CD4-positive, alpha-beta memory T cell (primary cell): ENCODE measurements at places on chromosomes 13 and 19. TPM values are rescaled to one million over a fixed set of nuclear protein-coding genes. Genes with fewer than 3 reads are reported as not detected.

DNA sequence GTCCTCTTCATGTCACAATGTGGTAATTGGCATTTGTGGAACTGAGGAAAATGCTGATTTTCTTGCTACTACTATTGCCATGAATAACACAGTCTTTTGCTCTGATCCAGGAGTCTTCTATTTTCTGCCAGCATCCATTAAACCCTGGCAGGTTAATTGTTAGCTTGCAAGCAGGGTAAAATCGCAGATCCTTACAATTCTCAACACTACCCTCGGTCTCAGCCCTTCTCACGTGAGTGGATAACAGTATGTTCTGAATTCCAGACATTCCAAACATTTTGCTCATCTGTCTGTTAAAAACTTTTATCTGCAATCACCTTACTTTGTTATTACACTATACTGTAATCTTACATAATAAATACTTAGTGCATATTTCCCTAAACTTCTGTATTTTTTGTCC lies 251.3 kb upstream of the ATXN8OS start:
- H3K27ac ChIP-seq, result no peak overlapping the region
- H3K4me1 ChIP-seq, result no peaks in the 10 kb centered on the region
- H3K27me3 ChIP-seq, result no peaks in the 10 kb centered on the region
- H3K36me3 ChIP-seq, result no peaks in the 10 kb centered on the region
- no peak overlapping the region for H3K4me3 ChIP-seq
- DNase-seq, result no peak

GRCh38 chr13:27622881-27623280 lies 1.2 kb downstream of the POLR1D start:
- H3K27me3 ChIP-seq, result no peaks in the 10 kb centered on the region
- H3K4me1 ChIP-seq, result peaks cover 60% of the 10 kb centered on the region
- H3K36me3 ChIP-seq, result peaks cover 9% of the 10 kb centered on the region

DNA sequence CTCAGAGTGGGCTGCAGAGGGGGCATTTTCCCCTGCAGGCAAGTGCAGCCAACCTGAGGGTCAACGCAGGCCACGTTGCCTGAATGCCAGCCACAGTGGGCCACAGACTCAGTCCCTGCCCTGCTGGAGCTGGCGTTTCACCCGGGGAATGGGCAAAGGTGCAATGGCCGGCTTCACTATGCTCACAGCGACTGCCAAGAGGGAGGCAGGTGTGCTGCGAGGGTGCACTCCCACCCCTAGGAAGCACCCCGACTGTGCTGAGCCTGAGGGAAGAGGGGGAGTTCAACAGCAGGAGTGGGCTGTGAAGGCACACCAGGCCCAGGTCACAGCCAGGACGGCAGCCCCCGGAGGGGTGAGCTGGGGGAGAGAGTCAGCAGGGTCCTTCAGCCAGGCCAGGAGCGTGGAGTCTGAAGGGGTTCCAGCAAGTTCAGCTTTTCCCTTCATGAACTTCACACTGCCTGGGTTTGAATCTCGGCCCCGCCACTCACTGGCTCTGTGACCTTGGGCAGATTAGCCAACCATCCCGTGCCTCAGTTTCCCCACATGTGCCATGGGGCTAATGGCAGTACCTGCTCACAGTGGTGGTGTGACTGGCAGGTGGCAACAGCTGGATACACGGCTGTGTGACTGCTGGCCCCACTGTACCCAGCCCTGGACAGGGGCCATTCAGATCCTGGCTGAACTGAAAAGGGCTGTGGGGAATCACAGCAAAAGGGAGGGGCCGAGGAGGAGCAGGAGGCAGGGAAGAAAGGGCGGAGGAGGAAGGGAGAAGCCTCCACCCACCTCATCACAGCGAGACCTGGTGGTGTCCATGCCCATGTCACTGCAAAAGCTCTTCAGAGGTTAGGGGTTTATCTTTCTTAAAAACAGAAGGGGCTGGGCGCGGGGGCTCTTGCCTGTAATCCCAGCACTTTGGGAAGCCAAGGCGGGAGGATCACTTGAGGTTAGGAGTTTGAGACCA lies 7.6 kb downstream of the TRAPPC6A start:
- H3K27ac ChIP-seq, result peak overlapping the region; percentile 61
- H3K27me3 ChIP-seq, result no peaks in the 10 kb centered on the region
- no peak for DNase-seq
- no peaks in the 10 kb centered on the region for H3K36me3 ChIP-seq
- peaks cover 60% of the 10 kb centered on the region for H3K4me1 ChIP-seq
- H3K4me3 ChIP-seq, result no peak overlapping the region

Gene GNG7
- 4.2 TPM for total RNA-seq

DNA sequence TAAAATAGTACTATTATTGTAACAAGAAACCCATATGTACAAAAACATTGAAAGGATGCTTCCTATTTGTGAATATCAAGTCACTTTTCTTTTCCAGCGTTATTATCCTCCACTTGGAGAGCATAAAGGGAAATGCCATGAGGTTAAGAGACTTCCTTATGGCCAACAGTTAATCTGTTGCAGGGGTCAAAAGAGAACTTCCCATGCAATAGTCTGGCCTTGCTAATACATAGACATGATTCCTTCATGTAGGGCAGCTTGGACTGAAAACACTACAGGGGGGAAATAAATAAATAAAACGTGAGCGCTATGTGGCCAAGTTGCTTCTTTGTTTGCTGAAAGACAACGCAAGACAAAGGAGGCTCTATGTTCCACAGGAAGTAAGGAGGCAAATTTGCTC lies 269.1 kb upstream of the EDNRB start:
- no peaks in the 10 kb centered on the region for H3K4me1 ChIP-seq
- no peak overlapping the region for H3K27ac ChIP-seq
- no peaks in the 10 kb centered on the region for H3K36me3 ChIP-seq
- H3K27me3 ChIP-seq, result no peaks in the 10 kb centered on the region
- no peak overlapping the region for H3K4me3 ChIP-seq

Gene SAE1
- total RNA-seq, result 35.3 TPM
